ENCODE measurements at places on chromosomes 3 and 15.

- no peak for DNase-seq
Observed at GRCh38 chr3:52438579-52439425, 6.1 kb downstream of the SEMA3G start.

DNA sequence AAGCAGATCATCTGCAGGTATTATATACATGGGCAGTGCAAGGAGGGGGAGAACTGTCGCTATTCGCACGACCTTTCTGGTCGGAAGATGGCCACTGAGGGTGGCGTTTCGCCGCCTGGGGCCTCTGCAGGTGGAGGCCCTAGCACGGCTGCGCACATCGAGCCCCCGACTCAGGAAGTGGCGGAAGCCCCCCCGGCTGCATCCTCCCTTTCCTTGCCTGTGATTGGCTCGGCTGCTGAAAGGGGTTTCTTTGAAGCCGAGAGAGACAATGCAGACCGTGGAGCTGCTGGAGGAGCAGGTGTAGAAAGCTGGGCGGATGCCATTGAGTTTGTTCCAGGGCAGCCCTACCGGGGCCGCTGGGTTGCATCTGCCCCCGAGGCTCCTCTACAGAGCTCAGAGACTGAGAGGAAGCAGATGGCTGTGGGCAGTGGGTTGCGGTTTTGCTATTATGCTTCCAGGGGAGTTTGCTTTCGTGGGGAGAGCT, 639 bp downstream of the MKRN3 start:
- no peak for DNase-seq

- peak; percentile 79 for DNase-seq
Observed at GRCh38 chr3:64796607-64797399, 109.0 kb upstream of the ADAMTS9 start.

- DNase-seq, result no peak
Observed at GRCh38 chr15:74200871-74201419, 1.6 kb downstream of the STRA6 start.

- no peak for DNase-seq
Observed at GRCh38 chr15:79872358-79873017, 24.3 kb downstream of the MTHFS start.

DNA sequence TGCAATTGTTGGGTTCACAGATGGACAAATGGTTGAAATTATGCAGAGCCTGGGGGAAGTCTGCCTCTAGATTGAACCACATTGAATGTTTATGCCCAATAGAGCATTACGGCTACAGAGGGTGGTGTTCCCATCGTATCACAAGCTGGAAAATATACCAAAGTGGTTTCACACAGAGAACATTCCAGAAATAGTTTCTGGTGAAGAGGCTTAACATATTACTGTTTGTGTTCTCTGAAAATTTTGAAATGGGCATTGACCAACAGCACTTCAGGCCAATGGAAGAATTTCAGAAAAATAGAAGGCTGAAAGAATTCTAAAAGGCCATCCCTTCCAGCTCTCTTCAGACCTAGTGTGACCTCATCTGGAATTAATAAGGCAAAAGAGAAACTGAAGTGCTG, 203.9 kb downstream of the NEK10 start:
- DNase-seq, result no peak

- DNase-seq, result no peak
Observed at GRCh38 chr3:49276475-49277382, at the start of gene C3orf62. C3orf62 (minus strand) TSS chr3:49277232; CDS start chr3:49276872, 360 bp downstream.

DNA sequence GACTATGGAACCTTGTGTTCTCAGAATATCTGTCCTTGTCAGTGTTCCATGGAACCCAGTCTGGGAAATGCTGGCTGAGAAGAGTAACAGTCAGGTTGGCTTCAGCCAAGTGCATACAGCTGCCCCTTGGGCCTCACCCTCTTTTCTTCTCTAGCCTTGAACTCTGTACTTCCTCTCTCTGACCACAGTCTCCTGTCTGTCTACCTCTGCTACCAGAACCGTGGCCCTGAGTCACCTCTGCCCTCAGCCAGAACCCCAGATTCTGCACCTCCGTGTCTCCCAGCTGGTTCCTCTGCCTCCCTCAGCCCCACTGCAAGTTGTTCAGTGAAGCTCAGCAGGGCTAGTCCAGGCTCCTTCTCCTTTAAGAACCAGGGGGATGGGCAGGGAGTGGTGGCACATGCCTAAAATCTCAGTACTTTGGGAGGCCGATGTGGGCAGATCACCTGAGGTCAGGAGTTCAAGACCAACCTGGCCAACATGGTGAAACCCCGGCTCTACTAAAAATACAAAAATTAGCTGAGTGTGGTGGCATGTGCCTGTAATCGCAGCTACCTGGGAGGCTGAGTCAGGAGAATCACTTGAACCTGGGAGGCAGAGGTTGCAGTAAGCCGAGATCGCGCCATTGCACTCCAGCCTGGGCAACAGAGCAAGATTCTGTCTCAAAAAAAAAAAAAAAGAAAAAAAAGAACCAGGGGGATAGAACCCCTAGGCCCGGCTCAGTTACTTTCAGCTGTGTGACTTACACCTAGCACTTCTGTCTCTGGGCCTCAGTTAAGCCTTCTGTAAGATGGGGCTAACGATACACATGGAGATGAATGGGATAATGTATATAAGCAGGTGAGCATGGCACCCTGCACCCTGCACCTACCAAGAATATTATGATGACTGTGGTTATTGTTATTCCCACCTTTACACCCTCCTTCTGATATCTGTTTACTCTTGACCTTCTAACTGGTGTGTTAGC, 24.3 kb upstream of the TATDN2 start:
- no peak for DNase-seq

- DNase-seq, result peak; percentile 87
Observed at GRCh38 chr3:30659270-30660130, 53.1 kb downstream of the TGFBR2 start.
